ENCODE measurements at places on chromosomes 2 and 18.

- DNase-seq: no peak
These were observed 128.5 kb downstream of the EN1 start for GRCh38 chr2:118718921-118719320.

DNA sequence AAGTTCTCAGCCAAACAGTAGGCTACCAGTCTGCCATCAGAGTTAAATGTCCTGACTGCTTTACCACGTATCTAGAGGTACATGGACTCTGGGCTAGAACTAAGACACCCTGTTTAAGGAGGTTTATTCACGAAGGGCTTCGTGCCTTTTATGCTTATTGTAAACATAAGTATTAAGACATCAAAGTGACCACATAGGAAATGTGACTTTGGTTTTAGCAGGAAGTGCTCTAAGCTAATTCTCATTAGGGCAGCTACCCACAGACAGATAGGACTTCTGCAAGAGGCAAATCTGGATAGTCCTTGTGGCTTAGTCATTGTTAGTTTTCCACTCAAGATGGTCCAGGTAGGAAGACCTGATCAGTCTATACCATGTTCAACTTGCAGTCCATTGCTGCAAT is 233.3 kb upstream of the MGAT5 start:
- DNase-seq: no peak

- DNase-seq: no peak
These were observed 51.5 kb downstream of the FHOD3 start for GRCh38 chr18:36348971-36349417.

GRCh38 chr2:221166292-221166691 is 405.8 kb downstream of the EPHA4 start:
- DNase-seq: no peak

GRCh38 chr2:72145658-72146329 is 1.9 kb downstream of the CYP26B1 start:
- DNase-seq: no peak

GRCh38 chr18:56825321-56825720 is 174.2 kb downstream of the WDR7 start:
- DNase-seq: no peak

GRCh38 chr2:160268151-160268781 is 68.2 kb upstream of the ITGB6 start:
- DNase-seq: no peak

DNA sequence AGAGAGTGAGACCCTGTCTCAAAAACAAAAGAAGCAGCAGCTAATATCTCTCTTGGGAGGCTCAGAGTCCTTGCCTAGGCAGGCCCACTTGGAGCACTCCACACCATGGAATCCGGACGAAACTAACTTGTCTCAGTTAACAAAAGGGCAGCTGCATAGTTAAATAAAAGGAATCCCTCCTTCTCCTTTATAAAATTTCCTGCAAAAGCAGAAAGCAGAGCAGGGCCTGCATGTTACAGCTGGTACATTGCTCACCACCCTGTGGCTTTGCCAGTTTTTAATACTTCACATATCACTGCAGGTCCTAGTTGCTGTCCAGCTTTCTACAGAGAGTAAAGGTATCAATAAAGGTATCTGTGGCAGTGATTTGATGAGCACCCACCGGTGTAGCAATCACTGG is 93.6 kb downstream of the ASAP2 start:
- DNase-seq: no peak

DNA sequence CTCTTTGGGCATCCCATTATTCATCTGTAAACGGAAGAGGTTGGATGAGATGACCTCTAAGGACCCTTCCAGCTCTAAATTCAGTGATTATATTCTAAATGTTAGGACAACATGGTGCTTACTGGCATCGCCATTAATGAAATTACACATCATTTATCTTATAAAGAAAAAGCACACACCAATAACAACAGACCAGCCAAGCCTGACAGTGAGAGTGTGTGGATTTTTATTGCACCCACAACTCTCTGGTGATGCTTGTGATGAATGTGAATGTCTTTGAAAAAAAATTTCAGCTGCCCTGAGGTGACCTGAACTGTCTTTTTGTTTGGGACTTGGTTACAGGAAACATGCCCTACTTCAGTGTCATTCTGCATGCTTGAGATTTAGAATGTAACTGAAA is 513.3 kb upstream of the NRP2 start:
- no peak for DNase-seq

DNA sequence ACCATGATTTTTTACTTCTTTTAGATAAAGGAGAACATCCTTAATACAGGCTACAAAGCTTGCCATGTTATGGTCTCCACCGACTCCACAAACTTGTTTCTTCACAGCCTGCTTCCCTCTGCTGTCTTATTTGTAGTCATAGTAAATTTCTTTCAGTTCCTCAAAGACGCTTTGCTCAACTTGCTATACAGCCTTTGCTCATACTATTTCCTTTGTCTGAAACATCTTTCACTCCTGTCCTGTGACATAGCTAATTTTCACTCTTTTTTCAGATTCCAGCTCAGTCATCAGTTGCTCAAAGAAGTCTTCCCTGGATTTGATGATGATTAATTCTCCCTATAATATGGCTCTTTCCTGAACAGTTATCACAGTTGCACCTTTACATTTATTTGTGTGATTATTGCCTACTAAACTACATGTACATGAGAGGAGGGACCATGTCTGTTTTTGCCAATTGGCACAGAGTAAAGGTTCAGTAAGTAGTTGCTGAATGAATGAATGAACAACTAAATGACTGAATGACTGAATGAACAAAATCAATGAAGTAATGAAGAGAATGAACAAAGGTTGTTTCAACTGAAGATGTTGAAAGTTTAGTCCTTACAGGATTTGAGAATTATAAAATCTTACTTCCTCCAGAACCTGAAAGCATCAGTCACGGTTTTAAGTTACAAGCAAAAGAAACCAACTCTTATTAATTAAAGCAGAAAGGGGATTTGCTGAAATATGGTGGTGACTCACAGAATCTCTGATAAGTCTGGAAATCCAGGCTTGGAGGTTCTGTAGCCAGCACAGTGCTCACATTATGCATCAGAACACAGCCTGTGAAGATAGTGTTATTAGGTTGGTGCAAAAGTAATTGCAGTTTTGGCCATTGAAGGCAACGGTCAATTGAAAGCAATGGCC is 186.4 kb upstream of the FAM98A start:
- DNase-seq: no peak

DNA sequence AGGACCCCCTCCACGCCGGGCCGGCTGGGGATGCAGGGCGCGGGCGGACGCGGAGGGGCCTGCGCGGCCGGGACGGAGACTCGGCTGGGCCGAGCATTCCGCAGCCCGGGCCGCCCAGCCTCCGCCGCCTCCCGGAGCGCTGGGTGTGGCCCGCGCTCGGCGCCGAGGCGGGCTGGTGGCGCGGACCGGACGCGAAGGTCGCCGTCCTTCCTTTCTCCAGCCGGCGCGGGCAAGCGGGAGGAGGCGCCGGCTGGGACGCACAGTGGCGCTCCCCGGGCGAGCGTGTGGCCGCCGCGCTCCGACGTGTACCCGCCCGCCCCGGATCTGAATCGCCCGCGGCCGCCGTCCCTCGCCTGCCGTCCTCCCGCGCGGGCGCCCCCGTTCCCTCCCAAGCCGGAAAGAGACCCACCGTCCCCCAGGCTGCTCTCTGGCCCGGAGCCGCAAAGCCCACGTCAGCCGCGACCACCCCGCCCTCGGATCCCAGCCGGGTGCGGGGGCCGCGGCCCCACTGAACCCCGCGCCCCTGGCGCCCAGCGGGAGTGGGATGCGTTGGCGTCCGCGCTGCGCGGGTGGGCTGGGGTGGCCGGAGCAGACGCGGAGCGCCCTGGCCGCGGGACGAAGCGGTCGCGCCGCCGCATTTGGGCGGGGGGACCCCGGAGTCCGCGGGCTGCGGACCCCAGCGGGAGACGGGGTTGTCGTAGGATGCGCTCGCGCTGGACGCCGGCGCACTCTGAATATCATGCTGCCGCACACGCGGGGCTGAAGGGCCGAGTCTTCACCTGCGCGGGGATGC is 634 bp downstream of the SPATS2L start:
- DNase-seq: no peak

DNA sequence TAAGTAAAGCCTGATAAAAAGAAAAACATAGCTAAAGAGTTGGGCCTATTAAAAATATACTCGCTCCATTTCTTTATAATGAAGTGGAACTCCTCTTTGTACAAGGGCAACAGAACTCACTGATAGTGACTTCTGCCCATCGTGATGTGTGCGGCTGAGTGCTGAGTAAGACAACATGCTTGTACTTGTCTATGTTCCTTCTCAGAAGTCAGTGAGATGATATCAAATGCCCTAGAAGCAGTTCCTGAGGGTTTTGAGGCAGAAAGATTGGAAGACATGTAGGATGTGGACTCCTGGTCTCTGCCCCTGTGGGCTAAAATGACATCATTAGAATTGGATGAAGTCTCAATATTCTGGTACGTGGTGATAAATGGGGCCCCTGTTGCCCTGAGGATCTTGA is 73.8 kb downstream of the USP40 start:
- DNase-seq: no peak

- DNase-seq: no peak
These were observed 88.3 kb upstream of the SALL3 start for GRCh38 chr18:78891185-78891762.

DNA sequence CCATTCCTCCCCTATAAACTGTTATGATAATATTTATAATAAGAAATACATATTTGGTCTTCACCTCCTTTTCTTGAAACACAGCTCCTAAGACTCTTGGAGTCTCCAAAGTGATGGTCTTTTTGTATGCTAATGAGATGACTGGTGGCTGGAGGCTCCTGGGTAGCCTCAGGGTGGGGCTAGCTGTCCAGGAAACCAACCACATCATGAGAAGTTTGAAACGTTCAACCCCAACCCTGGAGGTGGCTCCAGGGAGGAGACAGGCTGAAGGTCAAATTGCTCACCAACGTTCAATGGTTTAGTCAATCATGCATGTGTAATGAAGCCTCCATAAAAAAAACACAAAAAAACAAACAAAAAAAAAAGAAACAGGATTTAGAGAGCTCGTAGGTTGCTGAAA is 298.7 kb upstream of the MGAT5 start:
- DNase-seq: no peak

DNA sequence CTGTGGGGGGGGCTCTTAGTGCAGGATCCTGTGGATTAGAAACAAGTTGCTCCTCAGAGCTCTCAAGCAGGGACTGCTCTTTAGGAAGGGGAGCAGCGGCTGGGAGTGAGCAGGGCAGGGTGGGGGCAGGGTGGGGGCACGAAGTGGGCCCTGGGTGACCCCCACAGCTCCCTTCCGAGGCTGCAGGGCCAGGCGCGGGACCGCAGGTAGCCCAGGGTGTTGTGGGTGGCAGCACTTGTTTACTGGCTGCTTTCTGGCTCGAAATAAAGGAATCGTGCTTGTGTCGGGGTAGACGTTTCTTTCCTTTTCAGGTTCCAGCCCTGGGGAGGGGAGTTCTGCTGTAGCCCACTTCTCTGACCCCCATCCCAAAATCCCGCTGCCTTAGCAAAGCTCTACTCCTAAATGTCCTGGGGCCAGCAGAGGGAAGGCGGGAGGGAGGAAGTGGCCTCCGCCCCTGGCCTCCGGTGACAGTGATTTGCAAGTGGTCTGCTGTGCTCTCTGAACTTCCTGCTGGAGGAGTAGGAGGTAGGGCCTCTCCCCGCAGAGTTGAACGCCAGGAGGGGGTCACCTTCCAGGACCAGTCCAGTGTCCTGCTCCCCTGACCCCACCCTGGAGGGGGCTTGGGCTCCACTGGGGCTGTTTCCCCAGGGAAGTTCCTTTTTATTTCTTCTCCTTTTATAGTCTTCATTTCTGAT is 8.3 kb downstream of the NEU4 start:
- DNase-seq: no peak

- no peak for DNase-seq
These were observed 10.3 kb upstream of the FTCDNL1 start for GRCh38 chr2:199861132-199861774.

DNA sequence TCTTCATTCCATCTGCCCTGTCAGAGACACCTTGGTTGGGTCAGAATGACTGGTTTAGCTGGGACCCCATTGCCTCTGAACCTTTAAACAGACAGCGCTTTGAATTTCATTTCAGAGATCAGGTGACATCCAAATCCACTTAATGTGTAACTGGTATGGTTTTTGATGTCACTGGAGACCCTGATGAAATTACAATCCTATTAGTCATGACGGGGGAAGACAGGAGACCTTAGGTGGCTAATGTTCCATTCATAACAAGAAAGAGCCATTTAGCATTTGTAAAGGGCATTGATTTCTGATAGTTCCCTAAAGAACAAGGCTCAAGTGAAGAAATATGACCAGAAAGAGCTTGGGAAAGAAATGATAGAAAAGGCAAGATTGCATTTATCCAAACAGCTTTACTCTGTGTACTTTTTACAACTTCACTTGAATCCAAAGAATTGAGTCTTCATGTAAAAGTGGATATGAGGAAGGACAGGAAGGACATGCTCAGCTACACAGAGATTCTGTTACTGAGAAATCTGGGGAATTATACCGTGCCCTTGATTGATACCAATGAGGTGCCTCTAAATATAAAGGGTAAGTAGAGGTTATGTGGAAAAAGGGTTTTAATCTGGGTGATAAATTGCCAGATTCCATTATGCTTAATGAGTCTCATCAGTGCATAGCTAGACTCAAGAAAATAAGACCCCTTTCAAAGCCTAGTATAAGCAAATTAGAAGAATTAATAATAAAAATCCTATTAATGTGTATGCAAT is 198.2 kb downstream of the NCKAP5 start:
- DNase-seq: no peak

- DNase-seq: no peak
These were observed 65.2 kb downstream of the TMEM247 start for GRCh38 chr2:46544581-46544980.

DNA sequence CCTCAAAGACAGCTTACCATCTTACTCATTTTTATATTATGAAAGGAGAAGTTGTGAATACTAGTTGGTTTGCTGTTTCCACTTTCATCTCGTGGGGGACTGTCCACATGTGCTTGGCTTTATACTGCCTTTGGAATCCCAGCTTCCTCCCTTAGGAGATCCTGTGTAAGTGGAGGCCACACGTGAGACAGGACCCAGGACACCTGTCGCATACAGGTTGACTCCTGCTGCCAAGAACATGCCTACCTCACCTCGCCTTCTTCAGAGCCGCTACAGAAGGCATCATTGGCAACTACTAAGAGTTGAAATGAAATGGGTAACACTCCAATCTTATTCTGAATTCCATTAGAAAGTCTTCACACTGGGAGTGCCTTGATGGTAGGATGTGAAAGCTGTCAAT is 69.3 kb downstream of the PPP4R1 start:
- no peak for DNase-seq

DNA sequence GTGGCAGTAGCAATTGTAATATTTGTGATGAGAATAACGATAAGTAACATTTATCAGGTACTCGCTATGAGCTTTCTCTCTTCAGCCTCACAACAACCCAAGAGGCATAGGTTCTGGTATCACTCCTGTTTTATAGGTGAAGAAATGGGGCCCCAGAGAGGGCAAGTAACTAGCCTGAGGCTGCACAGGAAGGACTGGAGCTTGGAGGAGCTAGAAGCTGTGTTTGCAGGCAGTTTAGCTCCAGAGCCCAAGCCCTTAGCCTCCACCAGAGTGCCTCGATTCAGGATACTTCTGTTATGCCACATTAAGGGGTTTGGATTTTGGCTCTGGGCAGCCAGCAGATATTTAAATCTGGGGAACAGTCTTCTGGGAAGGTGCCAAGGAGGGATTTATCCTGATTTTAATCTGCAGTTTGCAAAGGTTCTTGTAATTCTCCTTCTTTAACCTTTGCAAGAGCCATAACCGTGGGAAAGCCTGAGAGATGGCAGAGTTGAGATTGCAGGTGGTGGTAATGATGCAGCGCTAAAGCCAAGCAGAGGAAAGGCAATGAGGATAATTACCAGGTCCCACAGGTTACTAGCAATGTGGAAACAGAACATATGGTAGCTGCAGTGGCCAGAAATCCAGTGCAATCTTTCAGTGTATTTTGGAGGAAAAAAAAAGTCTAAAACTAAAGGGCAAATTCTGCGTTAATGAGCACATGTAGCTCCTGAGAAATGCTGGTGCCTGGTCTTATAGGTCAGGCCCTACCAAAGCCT is 9.1 kb downstream of the MOCOS start:
- DNase-seq: no peak

Data from stimulated activated CD4-positive, alpha-beta T cell treated with anti-CD3 and anti-CD28 coated beads, TNF-alpha, amount 100 ng/mL, for 1 hour (primary cell).